ENCODE measurements at places on chromosomes 1 and 21. TPM values are rescaled to one million over a fixed set of nuclear protein-coding genes. Genes with fewer than 3 reads are reported as not detected.

Gene IL19
- not detected for total RNA-seq

Gene SHISAL2A
- total RNA-seq: not detected

Gene MYOM3
- total RNA-seq: under 0.01 TPM

Gene CCDC30
- total RNA-seq: 15.4 TPM

Gene CYP4Z1
- 0.47 TPM for total RNA-seq

Gene TRIM67
- total RNA-seq: 44.9 TPM

Gene ETV3
- total RNA-seq: 16.5 TPM

Gene KRTAP19-1
- total RNA-seq: not detected

Gene DHX9
- 258 TPM for total RNA-seq

Gene AKNAD1
- 1.7 TPM for total RNA-seq

Gene GJA4
- total RNA-seq: 3.4 TPM

Gene GPR89A
- 38.4 TPM for total RNA-seq

Gene TCHH
- total RNA-seq: not detected

Gene KRTAP11-1
- not detected for total RNA-seq

All from occipital lobe (tissue), 3 donors.